A673 (cell line): ENCODE measurements at places on chromosomes 13 and 19. TPM values are rescaled to one million over a fixed set of nuclear protein-coding genes. Genes with fewer than 3 reads are reported as not detected.

FOXO1 gene
- total RNA-seq, result 2.9 and 3.0 TPM in 2 replicates

ZFP36 gene
- 7.1 and 8.1 TPM in 2 replicates for total RNA-seq

CERS1 gene
- total RNA-seq, result 10.0 and 11.4 TPM in 2 replicates

MEIOSIN gene
- total RNA-seq, result not detected in 2 replicates

SPTBN4 gene
- 0.43 and 0.94 TPM in 2 replicates for total RNA-seq

DNA sequence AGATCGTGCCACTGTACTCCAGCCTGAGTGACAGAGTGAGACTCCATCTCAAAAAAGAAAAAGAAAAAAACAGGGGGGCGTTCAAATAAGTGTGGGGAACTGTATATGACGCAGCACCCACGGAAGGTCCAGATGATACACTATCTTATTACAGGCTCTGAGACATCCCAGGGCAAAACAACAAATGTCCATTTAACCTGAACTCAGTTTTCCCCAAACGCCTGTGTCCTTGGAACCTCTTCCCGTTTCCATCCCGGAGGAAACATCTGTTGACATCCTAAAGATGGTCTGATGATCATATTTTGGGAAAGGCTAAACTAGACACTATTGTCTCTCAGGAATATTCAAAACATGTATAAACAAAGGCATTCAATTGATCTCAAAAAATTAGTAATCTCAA is 72.4 kb downstream of the COL4A1 start:
- DNase-seq, result no peak
- H3K4me1 ChIP-seq, result peaks cover 36% of the 10 kb centered on the region
- H3K36me3 ChIP-seq, result no peaks in the 10 kb centered on the region
- no peaks in the 10 kb centered on the region for H3K27me3 ChIP-seq
- H3K27ac ChIP-seq, result no peak overlapping the region
- no peak overlapping the region for H3K4me3 ChIP-seq

DNA sequence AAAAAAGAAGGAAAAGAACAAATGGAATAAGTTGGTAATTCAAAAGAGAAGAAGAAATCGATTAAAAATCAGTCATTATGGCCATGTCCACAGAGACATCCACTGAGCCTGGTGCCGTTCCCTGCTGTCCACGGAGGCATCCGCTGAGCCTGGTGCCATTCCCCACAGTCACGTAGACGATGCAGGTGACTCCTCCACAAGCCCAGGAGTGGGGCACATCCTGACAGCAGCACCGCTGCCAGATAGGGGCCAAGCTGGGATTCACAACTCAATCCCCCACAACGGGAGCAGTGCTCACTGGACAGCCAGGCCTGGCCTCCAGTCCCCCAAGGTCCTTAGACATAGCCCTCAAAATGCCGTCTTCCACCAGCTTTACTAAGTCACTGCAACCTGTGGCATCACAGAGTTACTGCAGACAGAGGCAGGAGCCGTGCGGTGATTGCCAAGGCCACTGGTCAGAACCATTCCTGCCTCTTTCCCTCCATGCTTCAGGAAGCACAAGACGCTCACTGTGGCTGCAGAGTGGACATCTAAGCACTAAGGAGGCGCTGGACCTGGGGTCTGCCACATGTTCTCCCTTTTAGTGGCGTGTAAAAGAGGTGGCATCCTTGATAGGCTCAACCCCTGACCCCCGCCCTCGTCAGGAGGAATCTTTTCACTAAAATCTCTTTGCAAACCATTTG is 131.5 kb upstream of the SPACA7 start:
- DNase-seq, result no peak
- peaks cover 59% of the 10 kb centered on the region for H3K27me3 ChIP-seq
- no peaks in the 10 kb centered on the region for H3K4me1 ChIP-seq
- no peak overlapping the region for H3K4me3 ChIP-seq

GRCh38 chr19:12828494-12828893 is 5.9 kb downstream of the RTBDN start:
- no peak overlapping the region for H3K4me3 ChIP-seq
- H3K27ac ChIP-seq, result no peak overlapping the region
- H3K36me3 ChIP-seq, result no peaks in the 10 kb centered on the region
- DNase-seq, result peak; percentile 76
- peaks cover 8% of the 10 kb centered on the region for H3K4me1 ChIP-seq

- no peaks in the 10 kb centered on the region for H3K27me3 ChIP-seq
- peak; percentile 97 for DNase-seq
- H3K27ac ChIP-seq, result peak overlapping the region; percentile 67
Measured at GRCh38 chr19:18995804-18996241, 37.5 kb downstream of the SUGP2 start.

DNA sequence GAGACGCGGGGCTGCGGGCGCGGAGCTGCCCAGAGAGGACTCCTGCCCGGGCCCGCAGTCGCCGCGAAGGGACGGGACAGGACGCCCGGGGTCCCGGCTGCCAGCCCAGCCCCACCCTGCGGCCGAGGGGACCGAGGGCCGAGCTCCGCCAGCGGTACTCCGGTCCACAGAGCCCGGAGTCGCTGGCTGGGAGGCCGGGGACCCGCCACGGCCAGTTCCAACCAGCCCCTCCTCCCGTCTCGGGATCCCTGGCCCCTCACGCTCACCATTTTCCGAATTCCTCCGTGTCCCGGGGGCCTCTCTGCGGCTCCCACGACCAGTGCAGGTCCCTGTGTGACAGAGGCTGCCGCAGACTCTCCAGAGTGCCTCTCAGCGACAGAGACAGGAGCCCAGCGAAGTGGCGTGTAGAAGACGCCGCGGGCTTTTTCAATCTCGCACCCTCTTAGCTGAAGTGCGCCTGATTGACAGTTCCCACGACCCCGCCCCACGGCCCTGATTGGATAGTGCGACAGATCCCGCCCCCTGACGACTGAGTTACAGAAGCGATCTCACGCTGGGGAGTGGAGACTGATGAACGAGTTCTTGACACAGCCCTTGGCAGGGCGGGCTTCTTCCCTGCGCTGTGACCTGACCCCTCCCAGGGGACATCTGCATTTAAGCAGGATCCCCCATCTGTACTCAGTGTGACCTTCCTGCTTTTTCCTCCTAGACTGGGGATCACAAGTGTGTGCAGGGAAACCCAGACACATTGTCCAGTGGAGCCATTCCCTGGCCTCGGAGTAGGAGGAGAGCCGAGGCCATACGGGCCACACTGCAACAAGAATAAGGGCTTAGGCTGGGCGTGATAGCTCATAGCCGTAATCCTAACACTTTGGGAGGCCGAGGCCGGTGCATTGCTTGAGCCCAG is 44.0 kb downstream of the ZNF823 start:
- H3K27ac ChIP-seq, result peak overlapping the region; percentile 83
- H3K4me1 ChIP-seq, result no peaks in the 10 kb centered on the region
- peak overlapping the region; percentile 73 for H3K4me3 ChIP-seq
- no peaks in the 10 kb centered on the region for H3K27me3 ChIP-seq
- DNase-seq, result peak; percentile 98

DNA sequence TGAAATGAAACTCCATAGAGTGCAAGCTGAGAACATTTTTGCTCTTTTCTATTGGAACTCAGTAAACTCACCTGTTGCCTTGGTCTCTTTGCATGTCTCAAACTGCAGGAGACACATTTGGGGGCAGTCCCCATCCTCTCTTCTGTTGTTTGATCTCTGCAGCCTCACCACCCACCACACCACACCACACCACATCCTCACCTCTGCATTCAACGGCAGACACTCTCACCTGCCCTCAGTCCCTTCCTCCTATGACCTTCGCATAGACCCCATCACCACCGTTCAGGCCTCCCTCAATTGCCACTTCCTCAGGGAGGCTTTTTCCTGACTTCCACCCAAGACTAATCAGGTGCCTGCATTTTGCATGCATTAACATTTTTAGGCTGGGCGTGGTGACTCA is 14.4 kb upstream of the TPM4 start:
- H3K36me3 ChIP-seq, result no peaks in the 10 kb centered on the region
- no peak for DNase-seq
- no peak overlapping the region for H3K4me3 ChIP-seq
- no peaks in the 10 kb centered on the region for H3K27me3 ChIP-seq
- peaks cover 5% of the 10 kb centered on the region for H3K4me1 ChIP-seq

GRCh38 chr13:20358022-20358421 is 125.9 kb upstream of the GJB6 start:
- no peak overlapping the region for H3K4me3 ChIP-seq
- no peak for DNase-seq
- no peaks in the 10 kb centered on the region for H3K4me1 ChIP-seq
- H3K27ac ChIP-seq, result no peak overlapping the region

- DNase-seq, result no peak
- no peaks in the 10 kb centered on the region for H3K27me3 ChIP-seq
- no peak overlapping the region for H3K27ac ChIP-seq
- H3K4me1 ChIP-seq, result no peaks in the 10 kb centered on the region
- no peaks in the 10 kb centered on the region for H3K36me3 ChIP-seq
Measured at GRCh38 chr19:18091217-18091608, 4.5 kb upstream of the IL12RB1 start.

DNA sequence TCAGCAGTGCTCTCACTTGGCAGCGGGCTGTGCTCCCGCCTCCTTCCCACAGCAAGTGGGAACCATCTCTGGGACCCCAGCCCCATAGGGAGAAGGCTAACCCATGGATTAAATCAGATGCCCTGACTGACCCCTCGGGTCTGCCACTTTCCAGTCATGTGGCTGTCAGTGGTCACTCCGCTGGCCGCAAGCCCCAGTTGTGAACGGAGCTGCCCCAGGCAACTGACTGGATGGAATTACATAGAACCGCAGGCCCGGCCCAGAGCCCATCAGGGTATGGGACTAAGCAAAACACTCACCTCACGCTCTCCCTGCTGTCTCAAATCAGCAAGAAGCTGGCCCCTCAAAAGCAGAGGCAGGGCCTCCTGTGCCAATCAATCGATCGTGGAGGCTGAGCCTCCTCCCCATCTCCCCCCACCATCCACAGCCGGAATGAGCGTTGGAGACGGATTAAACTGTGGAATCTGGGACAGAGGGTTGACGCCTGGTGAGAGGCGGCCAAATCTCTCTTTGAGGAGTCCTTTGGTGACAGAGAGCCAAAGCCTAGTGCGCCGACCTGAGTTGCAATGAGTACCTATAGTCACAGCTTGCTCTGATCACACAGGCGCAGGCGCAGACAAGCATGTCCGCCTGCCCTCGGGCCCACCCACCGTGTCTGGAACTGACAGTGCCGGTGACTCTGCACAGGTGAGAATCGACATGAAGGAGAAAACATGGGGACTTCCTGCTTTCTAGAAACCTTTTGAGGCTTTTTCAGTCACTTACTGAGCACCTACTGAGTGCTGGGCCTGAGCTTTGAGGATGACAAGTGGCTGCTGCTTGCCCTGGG is 38.7 kb downstream of the PBX4 start:
- no peak overlapping the region for H3K4me3 ChIP-seq
- H3K27me3 ChIP-seq, result no peaks in the 10 kb centered on the region
- H3K27ac ChIP-seq, result no peak overlapping the region
- no peak for DNase-seq

- H3K4me1 ChIP-seq, result peaks cover 8% of the 10 kb centered on the region
- no peak overlapping the region for H3K27ac ChIP-seq
- H3K4me3 ChIP-seq, result no peak overlapping the region
- no peaks in the 10 kb centered on the region for H3K36me3 ChIP-seq
Measured at GRCh38 chr19:17778968-17779929, 15.7 kb upstream of the B3GNT3 start.

- H3K4me1 ChIP-seq, result peaks cover 10% of the 10 kb centered on the region
- H3K4me3 ChIP-seq, result peak overlapping the region; percentile 93
- H3K36me3 ChIP-seq, result no peaks in the 10 kb centered on the region
- H3K27me3 ChIP-seq, result no peaks in the 10 kb centered on the region
- H3K27ac ChIP-seq, result peak overlapping the region; percentile 83
Measured at GRCh38 chr19:45508417-45508860, 1.2 kb downstream of the VASP start.

GRCh38 chr19:13350759-13351158 is 155.5 kb downstream of the CACNA1A start:
- no peaks in the 10 kb centered on the region for H3K4me1 ChIP-seq
- H3K36me3 ChIP-seq, result no peaks in the 10 kb centered on the region
- no peak overlapping the region for H3K4me3 ChIP-seq
- H3K27me3 ChIP-seq, result peaks cover 7% of the 10 kb centered on the region
- DNase-seq, result peak; percentile 57
- H3K27ac ChIP-seq, result no peak overlapping the region

DNA sequence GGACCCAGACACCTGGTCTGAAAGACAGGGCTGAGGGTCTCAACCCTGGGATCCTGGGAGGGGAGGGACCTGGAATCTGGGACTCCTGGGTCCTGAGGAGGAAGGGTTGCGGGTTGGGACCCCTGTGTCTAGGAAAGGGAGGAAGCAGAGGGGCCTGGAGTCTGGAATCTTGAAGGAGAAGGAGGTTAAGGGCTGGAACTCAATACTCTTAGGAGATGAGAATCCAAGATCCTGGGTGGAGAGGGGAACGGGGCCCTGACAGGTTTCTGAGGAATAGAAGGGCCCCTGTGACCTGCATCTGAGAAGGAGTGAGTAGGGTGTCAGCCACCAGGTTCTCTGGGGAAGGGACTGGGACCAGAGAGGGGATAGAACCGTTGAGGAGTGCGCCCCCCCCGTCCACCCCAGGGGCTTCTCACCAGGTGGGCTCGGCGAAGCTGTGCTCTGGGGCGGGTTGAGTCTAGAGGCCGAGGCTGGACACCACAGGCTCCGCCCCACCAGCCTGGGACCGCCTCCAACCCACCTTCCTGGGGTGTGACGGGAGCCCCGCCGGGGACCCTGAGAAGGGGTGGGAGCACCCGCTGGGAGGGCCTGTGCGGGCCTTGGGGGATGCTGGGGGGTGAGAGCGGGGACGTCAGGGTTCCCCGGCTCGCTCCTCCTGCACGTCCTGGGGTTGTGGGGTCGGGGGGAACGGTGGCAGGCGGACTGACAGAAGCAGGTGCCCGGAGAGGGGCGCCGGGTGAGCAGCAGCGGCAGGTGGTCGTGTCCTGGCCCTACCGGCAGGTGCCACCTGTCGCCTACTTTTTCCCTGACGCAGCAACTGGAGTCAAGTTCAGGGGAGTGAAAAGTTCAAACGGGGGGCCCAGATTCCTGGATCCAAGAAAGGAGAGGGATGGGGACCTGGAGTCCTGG is at the start of gene MAMSTR:
Gene MAMSTR (minus strand): TSS at position 463 of the 909 bp plus-strand sequence. CDS start 694 bp downstream, outside the sequence.
- peaks cover 52% of the 10 kb centered on the region for H3K4me1 ChIP-seq
- no peaks in the 10 kb centered on the region for H3K36me3 ChIP-seq
- DNase-seq, result no peak
- H3K4me3 ChIP-seq, result peak within 1 kb of the TSS; percentile 56
- H3K27me3 ChIP-seq, result no peaks in the 10 kb centered on the region

DNA sequence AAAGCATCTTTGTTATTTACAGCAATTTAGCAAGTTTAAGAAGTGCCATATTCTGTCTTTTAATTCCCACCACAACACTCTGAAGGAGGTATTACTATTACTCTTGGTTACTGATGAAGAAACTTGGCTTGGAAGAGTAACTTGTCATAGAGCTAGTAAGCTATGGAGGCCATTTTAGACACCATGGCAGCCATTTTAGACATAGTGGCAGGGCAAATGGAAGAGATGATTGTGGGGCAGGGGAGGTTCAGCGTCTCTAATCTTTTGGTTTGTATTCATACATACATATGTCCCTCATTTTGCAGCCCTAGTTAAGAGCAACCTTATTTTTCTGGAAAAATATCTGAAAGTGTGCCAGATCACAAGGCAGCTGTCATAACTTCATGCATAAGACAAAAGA is 82.6 kb upstream of the SOX1 start:
- no peaks in the 10 kb centered on the region for H3K36me3 ChIP-seq
- no peaks in the 10 kb centered on the region for H3K4me1 ChIP-seq
- no peak overlapping the region for H3K4me3 ChIP-seq
- no peak overlapping the region for H3K27ac ChIP-seq
- H3K27me3 ChIP-seq, result peaks cover 5% of the 10 kb centered on the region
- no peak for DNase-seq
